ENCODE measurements at places on chromosomes 4 and X.
A peak's percentile ranks its signal among the peaks of the same experiment; 100 is the strongest.

- no peak for DNase-seq
These were observed 4.5 kb downstream of the BCAP31 start for GRCh38 chrX:153719701-153720100.

DNA sequence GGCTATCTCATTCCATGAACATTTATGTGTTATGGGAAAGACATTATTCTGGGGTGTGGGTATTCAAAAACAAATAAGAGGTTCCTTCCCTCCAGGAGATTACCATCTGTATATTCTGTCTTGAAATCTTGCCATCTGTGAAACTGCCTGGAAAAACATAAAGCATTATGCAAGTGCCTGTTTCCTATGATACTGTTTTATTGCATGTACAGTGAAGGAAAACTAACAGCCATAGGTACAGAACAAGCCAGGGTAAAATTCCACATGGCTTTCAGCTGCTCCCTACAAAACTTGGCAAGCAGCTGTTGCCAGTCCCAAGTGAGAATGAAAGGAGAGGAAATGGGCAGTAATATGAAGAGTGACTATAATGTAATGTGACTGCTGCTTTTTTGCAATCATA is 136.0 kb downstream of the GUCY2F start:
- no peak for DNase-seq

DNA sequence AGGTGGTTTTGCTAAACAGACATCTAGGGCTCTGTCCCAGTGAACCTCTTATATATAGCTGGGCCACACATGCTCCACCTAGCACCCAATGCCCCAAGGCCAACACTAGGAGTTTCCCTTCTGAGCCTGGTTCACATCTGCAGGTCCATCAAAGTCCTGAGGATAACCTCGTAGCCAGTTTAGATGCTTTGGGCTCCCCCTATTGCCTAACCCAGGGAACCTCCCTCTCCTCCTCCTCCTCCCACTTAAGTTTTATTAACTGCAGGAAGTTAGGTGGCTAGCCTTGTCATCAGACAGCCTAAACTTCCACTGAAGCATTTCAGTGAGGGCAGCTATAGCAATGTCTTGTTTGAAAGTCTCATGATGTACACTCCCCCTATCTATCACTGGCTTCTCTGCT is 88.0 kb downstream of the GUCY2F start:
- no peak for DNase-seq

DNA sequence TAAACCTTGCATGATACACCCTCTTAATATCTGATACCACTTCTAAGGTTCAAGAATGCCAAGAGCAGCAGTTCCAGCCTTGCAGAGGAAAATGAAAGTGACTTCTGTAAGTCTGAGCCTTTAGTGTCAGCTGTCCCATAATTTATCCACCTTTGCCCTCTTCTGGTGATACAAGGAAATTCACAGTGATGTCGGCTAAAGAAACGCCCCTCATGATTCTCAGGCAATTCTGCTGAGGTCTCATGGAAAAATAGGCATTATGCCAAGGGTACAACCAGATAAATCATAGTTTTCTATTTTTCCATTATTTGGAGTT is 172.2 kb upstream of the CXCL13 start:
- no peak for DNase-seq

GRCh38 chrX:67568769-67569168 is 24.9 kb downstream of the AR start:
- DNase-seq = no peak

GRCh38 chr4:158080354-158080753 is 92.5 kb downstream of the GASK1B start:
- no peak for DNase-seq

- DNase-seq = peak; percentile 35
These were observed 774 bp downstream of the FAM193A start for GRCh38 chr4:2537011-2537830.

GRCh38 chr4:80926446-80926845 is 104.1 kb upstream of the BMP3 start:
- no peak for DNase-seq

- DNase-seq = no peak
These were observed 41.9 kb downstream of the LEF1 start for GRCh38 chr4:108126806-108127205.

Measured in effector memory CD4-positive, alpha-beta T cell (primary cell).